Activated naive CD4-positive, alpha-beta T cell treated with Interleukin-2 at 50 U/mL for 16 hours (primary cell): ENCODE measurements at places on chromosomes 5 and 9.

DNA sequence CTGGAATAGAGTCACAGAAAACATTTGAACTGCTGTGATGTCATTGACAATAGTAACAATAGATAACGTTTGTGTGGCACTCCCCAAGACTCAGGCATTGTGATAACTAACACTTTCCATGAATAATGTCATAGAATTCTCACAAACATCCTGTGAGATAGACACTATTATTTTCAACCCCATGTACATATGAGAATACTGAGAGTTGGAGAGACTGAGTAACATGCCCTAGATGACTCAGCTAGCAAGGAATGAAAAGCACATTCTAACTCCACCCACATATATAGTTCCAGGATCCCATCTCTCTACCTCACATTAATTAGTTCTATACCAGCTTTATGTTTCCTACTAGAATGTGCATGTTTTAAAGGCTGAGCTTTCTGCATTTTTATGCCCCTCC lies 71.4 kb downstream of the ASTN2 start:
- DNase-seq = no peak

- DNase-seq = no peak
Measured at GRCh38 chr5:172556262-172556661, 84.8 kb upstream of the NEURL1B start.

- DNase-seq = no peak
Measured at GRCh38 chr9:122180633-122181032, 20.9 kb downstream of the MORN5 start.

GRCh38 chr5:133294380-133294779 lies 242.6 kb downstream of the HSPA4 start:
- DNase-seq = no peak

DNA sequence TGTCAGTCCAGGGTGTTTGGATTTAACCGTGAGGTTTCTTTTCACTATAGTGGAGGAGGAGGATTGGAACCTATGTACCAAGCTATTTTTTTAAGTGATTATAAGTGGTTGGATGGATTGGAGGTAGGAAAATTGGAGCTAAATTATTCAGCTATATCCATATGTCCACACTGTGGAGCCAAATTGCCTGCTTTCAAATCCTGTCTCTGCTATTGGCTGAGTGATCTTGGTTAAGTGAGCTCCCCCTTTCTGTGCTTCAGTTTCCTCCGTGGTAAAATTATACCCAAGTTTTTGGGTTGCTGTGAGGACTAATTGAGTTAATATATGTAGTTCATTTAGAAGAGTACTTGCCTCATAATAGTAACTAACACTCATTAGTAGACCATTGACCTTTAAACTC lies 2.5 kb downstream of the CENPP start:
- no peak for DNase-seq
